ENCODE measurements at places on chromosomes 7 and 10.

- DNase-seq = peak; percentile 32
Observed at GRCh38 chr10:32981760-32982159, 23.7 kb upstream of the ITGB1 start.

- no peak for DNase-seq
Observed at GRCh38 chr7:149836434-149836833, 1.7 kb upstream of the ZNF862 start.

- DNase-seq = peak; percentile 82
Observed at GRCh38 chr10:89032141-89032891, 41.7 kb downstream of the FAS start.

GRCh38 chr7:75619636-75620035, 119.1 kb downstream of the HIP1 start:
- no peak for DNase-seq

DNA sequence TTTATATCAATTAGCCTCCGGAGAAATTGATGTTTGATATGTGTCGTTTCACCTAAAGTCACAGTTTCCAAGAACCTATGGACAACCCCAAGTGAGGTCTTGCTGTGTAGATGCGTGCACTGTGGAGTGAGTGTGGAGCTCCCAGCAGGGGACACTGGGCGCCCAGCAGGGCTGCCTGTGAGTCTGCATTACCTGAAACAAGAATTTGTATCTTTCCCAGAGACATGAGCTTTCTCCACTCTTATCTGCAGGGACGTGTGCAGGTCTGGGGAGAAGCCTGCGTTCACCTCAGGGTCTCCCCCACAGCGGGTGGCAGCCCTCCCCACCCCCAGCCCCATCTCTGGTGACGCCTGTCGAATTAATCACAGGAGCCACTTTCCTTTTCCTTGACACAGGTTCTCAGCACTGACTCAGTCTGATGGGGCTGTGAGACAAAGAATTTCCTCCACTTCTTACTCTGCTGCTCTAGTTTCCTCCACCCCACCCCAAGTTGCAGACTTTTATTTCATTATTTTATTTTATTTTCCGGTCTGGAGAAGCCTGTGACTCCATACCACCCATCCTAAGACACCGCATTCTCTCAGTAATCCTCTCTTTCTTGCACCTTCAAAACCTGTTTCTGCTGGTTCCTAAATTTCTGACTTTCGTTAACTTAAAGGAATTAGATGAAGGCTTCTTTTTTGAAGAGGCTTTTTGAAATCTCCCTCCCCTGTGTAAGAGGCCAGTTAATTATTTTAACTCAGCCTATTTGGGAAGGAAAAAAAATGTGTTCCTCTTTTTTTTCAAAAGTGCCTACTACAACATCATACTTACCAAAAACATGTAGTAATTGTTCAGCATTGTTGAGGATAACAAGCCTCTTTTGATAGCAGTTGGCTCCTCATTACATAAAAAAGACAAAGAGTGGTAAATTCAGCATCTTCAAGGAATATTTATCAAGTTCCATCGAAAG, 17.0 kb upstream of the INSIG1 start:
- DNase-seq = no peak

- DNase-seq = peak; percentile 48
Observed at GRCh38 chr10:76306856-76307255, 875.4 kb downstream of the LRMDA start.

- peak; percentile 84 for DNase-seq
Observed at GRCh38 chr10:77532068-77532467, 105.5 kb downstream of the KCNMA1 start.

DNA sequence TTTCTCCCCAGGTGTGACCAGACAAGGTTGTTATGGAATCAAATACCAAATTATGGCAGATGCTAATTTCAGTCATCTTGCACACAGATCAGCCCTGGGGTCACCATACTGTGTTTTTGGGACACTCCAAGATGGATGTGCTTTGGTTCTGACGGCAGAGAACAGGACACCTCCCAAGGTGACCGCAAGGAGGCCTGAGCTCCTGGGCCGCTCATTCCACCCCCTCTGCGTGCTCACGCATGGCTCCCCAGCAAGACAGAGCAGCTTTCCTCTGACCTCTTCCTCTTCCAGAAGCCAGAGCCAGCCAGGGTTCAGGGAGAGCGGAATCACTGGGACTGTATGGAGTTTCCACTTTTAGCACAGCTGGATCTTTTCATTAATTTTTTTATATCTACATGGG, 402.8 kb downstream of the DNAJB6 start:
- no peak for DNase-seq

Data from adipocyte (in vitro differentiated cells).